Daoy (cell line): ENCODE measurements at places on chromosomes 13 and 19.

GRCh38 chr13:77143431-77143830 is 116.5 kb upstream of the FBXL3 start:
- no peak for DNase-seq

DNA sequence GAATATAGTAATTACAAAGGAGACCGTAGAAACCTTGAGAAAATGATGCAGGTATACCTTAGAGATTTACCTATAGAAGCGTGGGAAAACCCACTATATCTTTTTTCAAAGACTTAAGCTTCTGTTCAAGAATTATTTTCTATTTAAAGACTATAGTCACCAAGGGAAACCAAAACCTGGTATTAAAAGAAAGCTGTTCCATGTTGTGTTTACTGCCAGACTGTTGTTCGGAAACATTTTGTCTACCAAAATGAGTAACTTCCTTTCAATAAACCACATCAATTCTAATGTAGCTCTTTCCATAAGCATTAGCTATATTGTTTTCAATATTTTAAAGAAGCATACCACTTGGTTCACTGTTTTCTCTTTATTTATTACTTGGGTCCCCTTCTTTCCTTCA is 182.9 kb upstream of the SLITRK6 start:
- DNase-seq = no peak

DNA sequence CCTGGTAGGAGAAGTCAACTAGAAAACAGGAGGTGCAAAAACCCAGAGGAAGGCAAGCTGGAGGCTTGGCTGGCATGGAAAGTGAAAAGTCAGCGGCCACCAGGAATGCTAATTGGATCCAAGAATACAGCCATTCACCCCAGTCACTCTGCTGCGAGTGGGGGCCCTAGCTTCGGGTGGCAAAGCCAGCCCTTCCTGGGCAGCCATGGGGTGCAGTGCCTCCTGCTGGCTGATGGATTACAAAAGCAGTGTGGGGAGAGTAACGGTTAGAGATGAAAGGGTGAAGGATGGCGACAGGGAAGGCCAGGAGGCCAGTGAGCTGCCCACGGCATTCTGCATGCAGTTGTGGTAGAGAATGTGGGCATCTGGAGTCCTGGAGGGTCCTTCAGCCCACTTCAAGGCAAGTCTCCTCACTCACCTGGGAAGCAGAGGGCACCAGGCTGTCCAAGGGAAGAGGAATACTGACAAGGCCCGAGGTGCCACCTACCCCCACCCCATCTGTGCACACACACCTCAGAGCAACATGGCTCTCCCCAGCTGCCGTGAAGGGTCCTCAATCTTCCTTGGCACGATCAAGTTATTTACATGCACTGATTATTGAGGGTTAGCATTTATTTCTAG is 20.3 kb upstream of the EPHX3 start:
- peak; percentile 66 for DNase-seq

GRCh38 chr13:78610381-78610883 is 7.1 kb upstream of the POU4F1 start:
- DNase-seq = no peak

GRCh38 chr13:98155475-98156109 is 12.7 kb downstream of the FARP1 start:
- peak; percentile 55 for DNase-seq

GRCh38 chr19:6743066-6743465 is 3.6 kb downstream of the TRIP10 start:
- no peak for DNase-seq

- no peak for DNase-seq
Observed at GRCh38 chr19:33465371-33465770, 56.2 kb downstream of the PEPD start.

GRCh38 chr19:49488863-49489537 is 1.6 kb downstream of the RPL13A start:
- DNase-seq = no peak

GRCh38 chr13:51844862-51845573 is at the start of gene TMEM272:
Gene TMEM272 (minus strand): TSS chr13:51845177. CDS start chr13:51838530, 6,647 bp downstream.
- DNase-seq = peak; percentile 59

DNA sequence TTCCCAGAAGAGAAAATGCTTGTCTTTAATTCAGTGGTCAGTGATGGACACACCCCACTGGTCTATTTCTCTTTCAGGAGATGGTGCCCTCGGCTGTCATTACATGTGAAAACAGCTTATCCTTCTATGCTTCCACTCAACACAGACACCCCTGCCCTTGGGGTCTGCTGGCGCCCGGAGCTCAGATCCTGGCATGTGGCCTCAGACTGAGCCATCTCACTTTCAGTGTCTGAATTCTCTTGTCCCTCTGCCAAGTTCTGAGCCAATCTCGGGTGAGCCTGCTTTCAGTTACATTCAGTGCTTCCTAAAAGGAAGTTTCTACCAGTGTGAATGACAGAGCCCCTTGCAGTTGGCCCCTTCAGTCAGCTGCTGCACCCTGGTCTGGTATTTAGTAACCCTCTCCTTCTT is 293.6 kb downstream of the DNAJC15 start:
- peak; percentile 60 for DNase-seq

DNA sequence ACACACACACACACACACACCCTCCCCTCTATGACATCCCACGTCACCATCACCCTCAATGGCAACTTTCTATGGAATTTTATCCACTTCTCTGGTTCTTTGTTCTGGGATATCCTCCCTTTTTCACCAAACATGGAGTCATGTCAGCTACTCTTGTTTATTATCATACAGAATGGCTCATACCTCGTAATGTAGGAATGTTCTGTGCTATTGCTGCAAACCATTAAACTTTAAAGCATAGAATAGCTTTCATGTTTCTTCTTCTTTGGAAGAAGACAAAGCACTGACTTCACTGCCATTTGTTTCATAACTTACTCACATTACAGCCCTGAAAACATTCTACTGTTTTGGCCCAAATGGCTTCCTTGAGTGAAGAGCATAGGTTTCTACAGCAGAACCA is 163.4 kb downstream of the FOXO1 start:
- no peak for DNase-seq

GRCh38 chr13:103443604-103444003 is 377.4 kb upstream of the SLC10A2 start:
- DNase-seq = no peak
